HS-5 (cell line): ENCODE measurements at places on chromosomes 7 and 10.

DNA sequence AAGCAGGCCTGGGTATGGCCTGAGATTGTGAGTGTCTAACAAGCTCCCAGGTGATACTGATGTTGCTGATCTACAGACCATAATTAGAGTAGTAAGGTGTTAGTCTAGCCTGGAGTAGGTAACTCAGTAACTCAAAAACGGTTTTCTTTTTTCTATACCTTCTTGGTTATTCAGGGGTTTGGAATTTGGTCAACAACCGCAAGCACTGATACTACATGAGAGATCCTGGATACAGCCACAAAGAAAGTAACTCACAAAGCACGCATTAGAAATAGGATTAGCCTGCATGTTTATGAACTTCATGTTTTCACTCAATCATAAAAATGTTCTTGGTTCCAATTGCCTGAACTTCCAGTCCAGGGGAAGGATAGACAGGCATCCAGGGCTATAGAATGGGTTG lies 803.5 kb downstream of the MAGI2 start:
- DNase-seq: no peak

DNA sequence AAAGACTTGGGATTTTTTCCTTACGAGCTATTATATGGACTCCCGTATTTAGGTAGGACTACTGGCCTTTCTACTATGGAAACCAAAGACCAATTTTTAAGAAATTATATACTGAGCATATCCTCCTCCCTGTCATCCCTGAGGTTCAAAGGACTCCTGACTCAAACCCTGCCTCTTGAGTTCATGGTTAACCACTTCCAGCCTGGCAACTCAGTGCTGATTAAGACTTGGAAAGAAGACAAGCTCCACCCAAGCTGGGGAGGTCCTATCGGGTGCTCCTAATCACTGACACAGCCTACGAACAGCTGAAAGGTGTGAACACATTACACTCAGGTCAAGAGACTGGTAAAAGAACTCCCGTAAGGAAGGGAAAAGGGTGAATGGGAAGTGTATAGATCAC lies 66.8 kb downstream of the LYZL2 start:
- no peak for DNase-seq

GRCh38 chr7:78301407-78301806 lies 502.8 kb downstream of the PHTF2 start:
- DNase-seq: no peak

DNA sequence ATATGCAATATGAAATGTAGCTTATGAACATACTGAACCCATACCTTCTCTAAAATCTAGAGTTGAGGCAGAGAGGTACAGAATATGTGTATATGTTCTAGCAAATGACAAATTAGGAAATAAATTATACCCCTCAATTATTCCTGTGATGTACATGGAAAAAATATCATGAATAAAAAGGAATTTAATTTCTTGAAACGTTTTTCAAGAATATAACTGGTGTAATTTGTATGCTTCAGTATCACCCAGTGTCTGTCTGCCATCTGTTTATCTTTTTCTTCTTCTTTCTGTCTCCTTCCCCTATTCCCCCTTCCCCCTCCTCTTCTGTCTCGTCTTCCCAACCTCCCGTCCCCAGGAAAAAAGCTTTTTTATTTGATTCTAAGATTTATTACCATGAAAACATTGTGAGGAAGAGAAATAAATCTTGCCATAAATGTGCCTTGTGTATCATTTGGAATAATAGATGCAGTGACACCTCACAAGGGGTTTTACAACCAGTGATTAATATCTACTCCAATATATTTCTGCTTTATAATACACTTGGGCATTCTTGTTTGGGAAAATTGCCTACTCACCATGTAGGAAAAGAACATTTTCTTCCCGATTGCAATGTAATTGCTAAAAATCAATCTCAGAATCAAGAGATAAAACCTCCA lies 12.2 kb downstream of the LANCL2 start:
- DNase-seq: no peak

DNA sequence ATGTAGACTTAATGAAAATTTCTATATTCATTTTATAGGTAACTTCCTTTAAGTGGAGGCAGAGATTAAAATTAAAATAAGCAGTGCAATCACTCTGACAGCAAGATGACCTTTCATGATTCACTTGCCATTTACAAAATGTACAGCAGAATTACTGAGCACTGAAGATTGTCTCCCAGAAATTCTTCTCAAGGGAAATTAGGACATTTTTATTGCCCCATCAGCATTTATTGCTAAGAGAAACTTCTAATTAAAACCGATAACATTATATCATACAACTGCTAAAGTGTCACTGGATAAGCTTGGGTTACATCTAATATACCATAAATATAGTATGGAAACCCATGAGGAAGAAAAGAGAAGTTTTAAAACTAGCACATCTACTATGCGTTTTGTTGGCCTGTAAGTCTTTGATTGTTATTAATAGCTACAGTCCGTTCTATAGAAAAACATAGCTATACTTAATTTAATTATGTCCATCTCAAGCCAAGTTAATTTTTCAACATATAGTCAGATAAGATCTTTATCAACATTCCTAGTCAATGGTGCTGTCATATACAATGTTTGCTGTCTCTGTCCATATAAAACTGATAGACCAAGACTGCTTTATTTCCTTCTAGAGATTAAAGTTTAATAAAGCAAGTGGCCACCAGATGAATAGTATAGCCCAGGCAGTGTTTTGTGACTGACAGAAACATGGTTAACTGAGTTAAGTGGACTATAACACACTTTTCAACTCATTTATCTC lies 217.1 kb upstream of the HGF start:
- no peak for DNase-seq

DNA sequence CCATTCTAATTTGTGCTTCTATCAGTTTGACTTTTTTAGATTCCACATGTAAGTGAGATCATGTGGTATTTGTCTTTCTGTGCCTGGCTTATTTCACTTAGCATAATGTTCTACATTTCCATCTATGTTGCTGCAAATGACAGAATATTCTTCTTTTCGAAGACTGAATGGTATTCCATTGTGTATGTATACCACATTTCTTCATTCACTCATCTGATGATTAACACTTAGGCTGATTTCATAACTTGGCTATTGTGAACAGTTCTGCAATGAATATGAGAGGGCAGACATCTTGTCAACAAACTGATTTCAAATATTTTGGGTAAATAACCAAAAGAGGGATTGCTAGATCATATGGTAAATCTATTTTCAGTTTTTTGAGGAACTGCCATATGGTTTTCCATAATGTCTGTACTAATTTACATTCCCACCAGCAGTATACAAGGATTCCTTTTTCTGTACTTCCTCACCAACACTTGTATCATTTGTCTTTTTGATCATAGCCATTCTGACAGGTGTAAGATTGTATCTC lies 52.9 kb downstream of the ZNF22 start:
- DNase-seq: no peak

DNA sequence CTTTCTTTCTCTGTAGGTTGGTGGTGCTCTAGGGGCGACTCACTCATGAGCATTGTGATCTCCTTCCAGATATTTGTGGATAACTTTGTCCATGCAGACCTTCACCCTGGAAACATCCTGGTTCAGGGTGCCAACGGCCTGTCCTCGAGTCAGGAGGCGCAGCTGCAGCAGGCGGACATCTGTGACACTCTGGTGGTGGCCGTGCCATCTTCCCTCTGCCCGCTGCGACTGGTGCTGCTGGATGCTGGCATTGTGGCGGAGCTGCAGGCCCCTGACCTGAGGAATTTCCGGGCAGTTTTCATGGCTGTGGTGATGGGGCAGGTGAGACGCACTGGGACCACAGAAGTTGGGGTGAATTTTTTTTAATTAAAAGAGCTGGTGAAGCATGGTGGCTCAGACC lies 9.6 kb upstream of the NDUFB2 start:
- no peak for DNase-seq

DNA sequence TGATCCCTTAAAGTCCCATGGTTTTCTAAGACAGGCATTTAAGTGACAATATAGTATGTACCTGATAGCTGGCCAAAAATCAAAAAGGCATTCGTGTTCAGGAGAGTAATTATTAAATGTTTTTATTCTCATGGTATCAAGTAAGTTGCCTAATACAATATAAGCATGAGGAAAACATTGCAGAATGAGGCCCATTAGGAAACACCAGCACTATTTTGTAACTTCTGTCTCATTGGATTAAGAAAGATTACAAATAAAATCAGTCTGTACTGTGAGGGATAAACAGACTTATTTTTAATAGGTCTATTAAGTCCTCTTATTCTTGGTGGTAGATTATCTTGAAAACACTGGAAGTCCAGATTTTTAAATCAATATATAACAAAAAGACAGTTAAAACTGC lies 110.1 kb downstream of the SNX13 start:
- no peak for DNase-seq

- no peak for DNase-seq
Measured at GRCh38 chr7:150784120-150784736, 15.9 kb downstream of the TMEM176B start.

DNA sequence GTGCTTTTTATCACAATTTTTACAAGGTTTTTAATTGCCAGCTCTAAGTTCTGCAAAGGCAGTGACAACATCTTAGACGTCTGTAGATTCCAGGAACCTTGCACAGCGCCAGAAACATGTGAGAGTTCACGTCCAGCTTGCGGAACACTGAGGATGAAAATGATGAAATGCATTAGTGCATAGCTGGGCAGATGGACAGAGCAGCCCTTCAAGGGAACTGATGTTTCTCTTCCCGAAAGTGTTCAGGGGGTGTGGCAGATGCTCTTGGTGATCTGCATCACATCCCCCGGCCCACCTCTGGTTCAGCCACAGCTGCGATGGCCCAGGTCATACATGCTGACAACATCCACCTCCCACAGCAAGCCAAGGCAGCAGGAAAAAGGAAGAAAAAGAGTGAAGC lies 40.9 kb downstream of the ITIH5 start:
- DNase-seq: no peak

GRCh38 chr10:121080281-121080891 lies 229.2 kb downstream of the WDR11 start:
- DNase-seq: no peak

DNA sequence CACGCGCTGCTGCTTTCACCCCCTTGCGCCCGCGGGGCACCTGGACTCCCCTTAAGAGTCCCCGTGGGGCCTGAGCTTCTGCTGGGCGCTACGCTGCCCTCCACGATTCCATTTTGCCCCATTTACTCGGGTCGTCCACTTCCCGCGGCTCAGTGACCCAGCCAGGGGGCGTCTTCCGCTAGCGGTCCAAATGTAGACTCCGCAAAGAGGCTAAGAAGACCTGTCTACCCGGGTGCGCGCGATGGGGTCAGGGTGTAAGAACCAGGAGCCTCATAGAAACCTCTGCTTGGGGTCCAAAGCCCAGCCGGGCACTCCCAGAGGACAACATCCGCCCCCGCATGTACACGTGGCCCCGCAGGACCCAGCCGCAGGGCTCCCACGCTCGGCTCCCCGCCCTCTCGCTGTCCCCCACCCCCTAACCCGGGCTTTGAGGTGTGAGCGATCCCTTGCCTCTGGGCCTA lies 5.2 kb upstream of the HMX2 start:
- no peak for DNase-seq

- DNase-seq: no peak
Measured at GRCh38 chr10:80518807-80519360, 18.8 kb upstream of the SH2D4B start.

DNA sequence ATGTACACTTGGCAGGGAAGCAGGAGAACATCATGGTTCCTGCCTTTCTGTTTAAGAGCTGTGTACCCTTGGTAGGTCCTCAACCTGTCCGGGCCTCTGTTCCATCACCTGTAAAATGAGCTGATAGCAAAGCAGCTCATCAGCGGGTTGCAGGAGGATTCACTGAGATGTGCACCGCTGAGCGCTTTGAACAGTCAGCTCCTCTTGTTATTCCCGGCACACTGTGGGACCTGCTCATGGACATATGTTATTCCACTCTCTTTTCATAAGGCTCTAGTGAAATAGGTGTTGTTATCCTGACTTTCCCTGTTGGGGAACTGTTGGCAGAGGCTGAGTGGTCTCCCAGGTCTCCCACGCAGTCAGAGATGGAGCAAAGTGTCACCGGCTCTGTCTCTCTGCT lies 497.5 kb upstream of the ZMIZ1 start:
- DNase-seq: no peak

GRCh38 chr10:51073453-51074237 lies 642 bp upstream of the PRKG1 start:
- no peak for DNase-seq

- no peak for DNase-seq
Measured at GRCh38 chr7:44884621-44885393, 523 bp downstream of the PURB start.

- DNase-seq: no peak
Measured at GRCh38 chr7:149865437-149865836, 8.3 kb upstream of the ATP6V0E2 start.

DNA sequence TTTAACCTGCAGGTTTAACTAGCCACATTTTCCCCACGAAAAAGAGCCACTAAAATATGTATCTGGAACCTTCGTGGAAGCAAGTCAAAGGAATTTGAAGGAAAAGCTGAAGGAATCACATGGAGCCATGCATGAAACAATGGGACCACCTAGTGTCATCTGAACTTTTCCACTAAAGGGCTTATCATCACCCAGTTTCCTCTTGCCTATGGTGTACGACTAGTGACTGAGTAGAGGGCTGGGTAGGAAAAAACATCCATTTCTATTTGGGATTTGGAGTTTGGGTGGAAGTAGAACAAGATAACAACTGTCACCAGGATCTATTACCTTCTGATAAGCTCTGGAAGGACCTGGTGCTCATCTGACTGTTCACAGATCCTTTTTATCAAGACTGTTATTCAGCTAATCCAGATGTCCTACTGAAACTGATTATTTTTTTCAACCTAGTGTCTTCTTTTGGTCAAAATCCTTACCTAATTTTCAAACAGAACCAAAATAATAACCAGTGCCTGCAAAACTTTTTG lies 153.2 kb upstream of the COL1A2 start:
- DNase-seq: no peak

DNA sequence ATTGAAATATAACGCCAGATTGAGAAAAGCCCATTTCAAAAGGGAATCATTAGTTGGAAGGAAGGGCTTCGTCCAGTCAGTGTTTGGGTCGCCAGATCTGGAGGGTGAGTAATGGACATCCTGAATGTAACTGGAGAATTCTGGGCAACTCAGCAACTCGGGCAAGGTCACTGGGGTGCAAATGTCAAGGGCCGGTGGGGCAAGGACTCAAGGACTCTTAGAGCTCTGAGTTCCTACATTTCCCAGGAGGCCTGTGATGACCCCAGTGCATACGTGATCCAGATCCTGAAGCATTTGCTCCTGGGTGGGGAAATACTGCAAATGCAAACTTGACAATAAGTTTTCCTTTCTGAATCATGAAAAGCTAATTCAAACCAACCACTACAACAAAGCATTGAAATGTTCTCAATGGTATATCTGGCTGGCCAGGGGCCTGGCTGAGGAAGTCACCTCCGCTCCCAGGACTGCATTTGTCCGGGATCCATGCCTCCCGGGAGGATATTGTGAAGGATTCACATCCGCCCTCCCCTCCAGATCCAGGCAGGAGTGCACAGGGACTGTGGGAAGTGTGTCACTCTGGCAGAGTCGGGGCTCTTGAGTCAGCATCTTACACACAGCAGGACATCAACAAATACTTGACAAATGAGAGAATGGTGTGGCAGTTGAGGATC lies 164.0 kb downstream of the FANK1 start:
- peak; percentile 68 for DNase-seq

- DNase-seq: no peak
Measured at GRCh38 chr10:9299966-9300365, 1245.5 kb downstream of the GATA3 start.

GRCh38 chr7:151923097-151923876 lies 33.0 kb upstream of the GALNTL5 start:
- DNase-seq: no peak
